ENCODE measurements at places on chromosomes 11 and 22.

DNA sequence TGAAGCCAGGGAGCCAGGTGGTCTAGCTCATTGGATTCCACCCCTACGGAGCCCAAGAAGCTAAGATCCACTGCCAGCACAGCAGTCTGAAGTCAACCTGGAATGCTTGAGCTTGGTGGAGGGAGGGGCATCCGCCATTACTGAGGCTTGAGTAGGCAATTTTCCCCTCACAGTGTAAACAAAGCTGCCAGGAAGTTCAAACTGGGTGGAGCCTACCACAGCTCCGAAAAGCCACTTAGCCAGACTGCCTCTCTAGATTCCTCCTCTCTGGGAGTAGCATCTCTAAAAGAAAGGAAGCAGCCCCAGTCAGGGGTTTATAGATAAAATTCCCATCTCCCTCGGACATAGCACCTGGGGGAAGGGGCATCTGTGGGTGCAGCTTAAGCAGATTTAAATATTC, 620.3 kb downstream of the NELL1 start:
- no peak for DNase-seq

- peak; percentile 72 for DNase-seq
Observed at GRCh38 chr11:118841469-118842242, 42.0 kb upstream of the CXCR5 start.

DNA sequence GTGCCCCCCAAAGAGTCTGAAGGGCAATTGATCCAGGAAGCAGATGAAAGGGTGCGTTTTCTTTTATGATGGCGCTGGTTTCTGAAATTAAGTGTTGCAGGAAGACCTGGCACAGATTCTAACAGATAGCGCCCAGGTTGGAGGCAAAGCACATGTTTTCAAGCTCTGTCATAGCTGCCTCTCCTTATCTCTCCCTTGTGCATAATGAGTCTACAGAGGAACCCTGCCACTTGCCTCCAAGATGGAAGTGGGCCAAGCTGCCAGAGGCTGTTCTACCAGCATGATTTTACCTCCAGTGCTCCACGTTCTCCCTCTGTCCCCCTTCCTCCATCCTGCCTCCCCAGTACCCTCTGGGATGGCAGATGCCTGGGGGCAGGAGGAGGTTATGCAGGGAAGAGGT, 30.0 kb upstream of the TLCD5 start:
- no peak for DNase-seq

DNA sequence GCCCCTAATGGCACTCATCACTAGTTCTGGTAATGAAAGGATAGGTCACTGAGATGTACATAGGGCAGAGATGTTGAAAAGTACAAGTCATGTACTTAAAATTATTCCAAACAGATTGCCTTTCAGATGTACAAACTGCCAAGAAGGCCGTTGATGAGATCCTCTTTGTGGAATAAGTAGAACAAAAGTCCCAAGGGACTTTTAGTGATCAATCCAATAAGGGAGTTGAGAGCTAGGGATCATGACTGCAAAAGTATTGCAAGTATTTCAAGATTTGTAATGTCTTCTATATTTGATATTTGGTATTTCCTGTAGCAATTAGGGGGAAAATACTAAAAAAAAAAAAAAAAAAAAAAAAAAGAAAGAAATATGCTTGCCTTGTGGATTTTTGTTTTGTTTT, 82.2 kb downstream of the ATG16L2 start:
- DNase-seq = no peak

DNA sequence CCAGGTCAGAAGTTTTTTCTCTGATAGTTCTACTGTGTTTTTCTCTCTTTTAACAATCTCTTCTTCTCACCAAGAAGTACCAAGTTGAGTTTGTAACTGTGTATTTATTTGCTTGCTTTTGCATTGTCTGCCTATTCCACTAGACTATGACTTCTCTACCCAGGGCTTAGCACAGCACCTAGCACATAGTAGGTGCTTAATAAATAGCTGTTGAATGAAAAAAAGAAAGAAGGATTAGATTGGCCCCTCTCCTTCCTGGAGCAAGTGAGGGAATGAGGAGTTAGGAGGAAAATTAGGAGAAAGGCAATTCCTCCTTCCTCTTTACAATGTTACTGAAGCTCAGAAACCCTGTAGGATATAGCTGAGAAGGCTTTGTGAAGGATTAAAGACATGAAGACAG, 83.3 kb downstream of the FBXO7 start:
- no peak for DNase-seq

DNA sequence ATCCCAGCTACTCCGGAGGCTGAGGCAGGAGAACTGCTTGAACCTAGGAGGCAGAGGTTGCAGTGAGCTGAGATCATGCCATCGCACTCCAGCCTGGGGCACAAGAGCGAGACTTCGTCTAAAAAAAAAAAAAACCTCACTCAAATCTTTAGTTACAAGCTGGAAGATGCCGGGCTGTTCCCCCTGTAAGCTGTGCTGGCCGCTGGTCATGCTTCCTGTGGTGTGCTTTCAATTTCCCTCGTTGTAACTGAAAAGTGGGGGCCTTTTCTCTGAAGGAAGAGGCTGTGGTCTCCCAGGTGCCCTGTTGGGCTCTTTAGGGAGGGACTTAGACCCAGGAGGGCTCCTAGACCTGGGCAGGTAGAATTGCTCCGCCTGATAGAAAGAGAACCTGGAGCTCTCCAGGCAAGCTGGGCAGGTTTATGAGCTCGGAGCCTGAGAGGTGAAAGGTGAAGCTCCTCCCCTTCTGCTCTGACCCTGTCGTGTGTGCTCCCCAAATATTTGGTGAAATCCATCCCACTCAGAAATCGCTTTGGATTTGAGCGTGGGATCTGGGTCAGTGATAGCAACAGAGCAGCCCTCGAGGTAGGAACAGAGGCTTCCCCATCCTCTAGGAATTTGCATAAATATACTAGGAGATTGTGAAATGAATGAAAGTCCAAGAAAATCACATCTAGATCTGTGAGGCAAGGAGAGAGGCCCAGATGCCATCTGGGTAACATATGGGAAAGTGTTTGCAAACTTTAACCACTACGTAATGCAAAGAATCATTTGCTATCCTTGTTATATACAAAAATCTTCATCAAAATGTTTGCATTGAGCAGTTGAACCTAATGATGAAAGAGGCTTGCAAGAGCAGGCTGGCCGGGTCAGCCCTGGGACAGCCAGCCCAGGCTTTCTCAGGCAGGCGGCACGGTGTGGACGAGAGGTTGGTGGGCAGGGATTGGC, 154.3 kb downstream of the FBXO7 start:
- no peak for DNase-seq

DNA sequence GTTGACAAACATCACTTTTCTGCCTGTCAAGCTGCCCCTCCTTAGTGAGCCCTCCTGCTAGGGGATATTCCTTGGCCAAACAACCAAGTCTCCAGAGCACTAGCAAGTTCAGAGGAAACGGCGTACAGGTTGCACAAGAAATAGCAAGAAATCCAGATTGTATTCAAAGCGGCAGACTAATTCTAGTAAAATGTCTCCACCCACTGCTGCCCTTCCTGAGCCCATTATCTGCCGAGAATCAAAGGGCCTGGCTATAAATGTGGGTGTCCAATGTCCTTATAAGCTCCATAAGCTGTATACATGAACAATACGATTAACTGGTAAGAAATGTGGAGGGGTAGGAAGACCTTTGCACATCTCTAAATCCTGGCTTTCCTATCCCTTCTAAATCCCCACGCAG, 44.0 kb upstream of the AKIP1 start:
- no peak for DNase-seq

- no peak for DNase-seq
Observed at GRCh38 chr11:111045407-111045803, 200.1 kb upstream of the POU2AF2 start.

GRCh38 chr22:25362883-25363240, 143.4 kb downstream of the CRYBB2 start:
- no peak for DNase-seq

GRCh38 chr11:118010738-118011461, 24.7 kb downstream of the IL10RA start:
- DNase-seq = peak; percentile 86

GRCh38 chr22:46007848-46008261, 30.9 kb upstream of the WNT7B start:
- DNase-seq = no peak

- no peak for DNase-seq
Observed at GRCh38 chr11:20754933-20755332, 85.5 kb downstream of the NELL1 start.

GRCh38 chr11:126127898-126128297, 65.2 kb upstream of the CDON start:
- no peak for DNase-seq

GRCh38 chr22:25114369-25115362, 85.0 kb upstream of the CRYBB3 start:
- DNase-seq = no peak

- no peak for DNase-seq
Observed at GRCh38 chr22:35467681-35468434, 67.9 kb downstream of the MCM5 start.

DNA sequence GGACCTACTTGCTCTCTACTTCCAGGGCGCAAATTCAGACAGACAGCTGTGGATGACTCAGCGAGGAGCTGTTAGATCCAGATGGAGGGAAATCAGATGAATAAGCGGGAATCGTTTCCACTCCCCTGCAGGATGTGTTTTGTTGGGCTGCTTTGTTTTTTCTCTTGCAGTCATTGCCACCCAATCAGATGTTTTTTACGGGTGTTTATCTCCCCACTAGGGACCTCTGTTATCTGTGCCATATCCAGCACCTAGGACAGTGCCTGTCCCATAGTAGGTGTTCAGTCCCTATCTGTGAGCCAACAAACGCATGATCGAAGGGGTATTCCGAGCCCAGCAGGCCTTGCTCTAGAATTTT, 51.1 kb upstream of the PARVG start:
- DNase-seq = no peak

- no peak for DNase-seq
Observed at GRCh38 chr11:19253153-19253745, 12.5 kb upstream of the E2F8 start.

GRCh38 chr22:23499845-23500500, 80.1 kb downstream of the IGLL1 start:
- DNase-seq = no peak

- DNase-seq = peak; percentile 26
Observed at GRCh38 chr11:13249992-13250391, 27.6 kb upstream of the BMAL1 start.
